HEK293T (cell line): ENCODE measurements at places on chromosomes 1 and 21.

DNA sequence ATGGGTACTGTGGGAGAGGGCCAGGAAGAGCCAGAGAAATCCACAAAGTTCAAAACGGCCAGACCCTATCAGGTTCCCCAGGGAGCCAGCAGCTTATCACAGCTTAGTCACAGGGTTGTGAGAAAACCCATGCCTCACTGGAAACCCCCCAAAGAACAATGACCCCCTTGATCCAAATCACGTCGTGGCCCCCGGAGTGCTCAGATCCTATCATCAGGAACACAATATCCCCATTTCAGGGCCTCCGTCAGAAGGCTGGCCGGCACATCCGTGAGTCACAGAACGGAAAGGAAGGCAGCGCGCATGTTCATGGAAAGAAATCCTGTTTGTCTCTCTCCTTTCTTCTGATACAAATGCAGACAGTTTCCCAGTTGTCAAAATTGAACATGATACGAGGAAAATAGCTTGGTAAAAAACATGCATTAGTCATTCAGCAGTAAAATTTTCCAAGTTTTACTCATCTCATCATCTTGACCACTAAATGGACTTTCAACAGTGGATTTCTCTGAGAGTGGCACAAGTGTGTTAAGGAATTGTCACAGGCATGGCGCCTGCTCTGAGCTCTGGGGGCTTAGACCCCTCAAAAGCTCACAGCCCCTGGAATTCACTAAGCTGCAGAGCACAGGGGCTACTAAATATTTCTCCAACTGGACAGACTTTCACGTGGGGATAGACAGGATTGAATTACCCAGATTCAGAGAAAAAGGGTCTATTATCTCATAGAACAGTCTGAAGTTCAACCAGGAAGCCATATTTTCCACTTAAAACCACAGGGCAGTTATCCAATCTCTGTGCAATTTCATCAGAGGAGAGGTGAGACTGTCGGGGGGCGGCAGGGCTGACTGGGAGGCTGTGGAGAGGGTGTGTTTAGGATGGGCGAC is 124.8 kb downstream of the RIPK4 start:
- no peak for DNase-seq

DNA sequence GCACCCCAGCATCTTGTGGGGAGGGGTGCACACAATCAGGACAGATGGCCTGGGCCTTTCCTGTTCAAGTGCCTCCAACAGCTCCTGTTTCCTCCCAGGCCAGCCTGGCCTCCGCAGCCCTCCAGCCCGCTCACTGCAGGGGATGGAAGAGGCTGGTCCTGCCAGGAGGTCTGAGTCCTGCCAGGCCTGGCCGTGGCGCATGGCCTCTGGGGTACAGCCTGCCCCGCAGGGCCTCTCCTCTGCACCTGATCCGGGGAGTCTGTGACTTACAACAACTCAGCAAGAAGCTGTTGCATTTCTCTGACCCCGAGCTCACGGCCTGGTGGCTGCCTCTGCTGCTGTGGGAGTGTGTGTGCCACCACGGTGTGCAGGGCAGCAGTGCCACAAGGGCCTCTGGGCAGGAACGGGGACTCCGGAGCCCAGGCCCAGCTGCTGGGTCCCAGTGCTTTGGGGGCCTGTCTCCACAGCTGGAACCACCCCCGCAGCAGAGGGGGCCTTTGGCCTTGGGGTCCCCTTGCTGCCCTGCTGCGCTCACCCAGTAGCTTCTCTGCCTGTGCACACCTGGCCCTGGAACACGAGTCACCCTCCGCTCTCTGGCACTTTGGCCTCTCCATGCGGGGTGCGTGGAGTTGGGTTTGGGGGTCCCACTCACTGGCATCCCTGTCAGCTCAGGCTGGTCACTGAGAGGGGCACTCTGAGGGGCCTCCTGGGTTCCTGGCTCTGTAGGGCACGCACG is 17.4 kb upstream of the LRRC3 start:
- DNase-seq, result no peak

- no peak for DNase-seq
Measured at GRCh38 chr1:85815906-85816305, 107.7 kb upstream of the ZNHIT6 start.

DNA sequence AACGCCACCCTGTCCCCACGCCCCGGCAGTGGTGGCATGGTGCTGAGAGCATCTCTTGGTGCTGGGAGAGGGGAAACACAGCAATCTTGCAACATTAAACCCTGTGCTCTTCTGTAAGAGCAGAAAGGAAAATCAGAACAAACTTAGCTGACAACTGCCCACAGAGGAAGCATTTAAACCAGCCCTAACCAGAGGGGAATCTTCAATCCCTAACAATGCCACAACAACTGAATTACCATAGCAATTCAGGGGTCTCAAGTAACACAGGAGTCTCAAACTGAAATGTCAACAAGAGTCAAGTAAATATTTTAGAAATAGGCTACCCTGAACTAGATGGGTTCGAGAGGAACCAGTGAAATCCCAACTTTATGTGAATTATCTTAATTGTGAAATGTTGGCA is 1983.6 kb downstream of the NCAM2 start:
- DNase-seq, result no peak

DNA sequence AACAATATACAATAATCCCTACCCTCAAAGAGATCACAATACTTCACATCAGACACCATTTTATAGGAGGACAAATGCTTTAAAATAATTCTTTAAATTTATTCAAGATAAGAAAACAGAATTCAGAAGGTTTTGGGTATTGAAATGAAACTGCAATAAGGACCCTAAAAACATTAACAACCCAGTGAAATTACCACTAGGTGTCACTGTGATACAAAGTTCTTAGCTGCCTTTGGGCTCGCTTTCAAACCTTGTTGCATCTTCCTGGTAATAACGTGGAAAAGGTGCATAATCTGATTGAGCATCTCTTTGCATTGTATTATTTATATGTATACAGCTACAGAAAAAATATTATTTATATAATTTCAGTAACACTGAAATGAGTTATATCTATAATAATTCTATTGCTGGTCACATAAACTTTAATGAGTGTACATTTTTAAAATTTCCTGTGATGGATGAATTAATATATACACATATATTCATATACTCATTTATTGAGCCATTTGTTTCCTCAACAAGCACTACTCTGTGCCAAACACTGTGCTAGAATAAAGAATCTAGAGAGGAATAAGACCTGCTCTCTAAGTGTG is 185.2 kb downstream of the FAF1 start:
- peak; percentile 49 for DNase-seq

- DNase-seq, result peak; percentile 58
Measured at GRCh38 chr1:51535006-51535592, 16.0 kb upstream of the EPS15 start.

DNA sequence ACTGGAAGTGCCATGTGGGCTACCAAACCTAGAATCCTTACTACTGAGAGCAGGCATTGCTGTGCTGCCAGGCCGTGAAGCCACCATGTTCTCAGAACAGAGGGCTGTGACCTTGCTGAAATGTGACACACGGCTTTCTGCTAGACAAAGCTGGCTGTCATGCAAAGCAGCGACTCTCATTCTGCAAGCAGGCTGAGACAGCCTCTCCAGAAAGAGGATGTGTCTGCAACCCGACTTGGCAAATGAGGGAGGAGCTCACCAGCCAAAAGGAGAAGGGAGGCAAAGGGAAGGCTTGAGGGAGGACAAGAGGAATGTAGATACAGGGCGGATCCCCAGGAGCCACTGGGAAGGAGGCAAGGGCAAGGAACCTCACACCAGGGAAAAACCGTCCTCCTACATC is 85.7 kb upstream of the KRTAP19-8 start:
- DNase-seq, result no peak

DNA sequence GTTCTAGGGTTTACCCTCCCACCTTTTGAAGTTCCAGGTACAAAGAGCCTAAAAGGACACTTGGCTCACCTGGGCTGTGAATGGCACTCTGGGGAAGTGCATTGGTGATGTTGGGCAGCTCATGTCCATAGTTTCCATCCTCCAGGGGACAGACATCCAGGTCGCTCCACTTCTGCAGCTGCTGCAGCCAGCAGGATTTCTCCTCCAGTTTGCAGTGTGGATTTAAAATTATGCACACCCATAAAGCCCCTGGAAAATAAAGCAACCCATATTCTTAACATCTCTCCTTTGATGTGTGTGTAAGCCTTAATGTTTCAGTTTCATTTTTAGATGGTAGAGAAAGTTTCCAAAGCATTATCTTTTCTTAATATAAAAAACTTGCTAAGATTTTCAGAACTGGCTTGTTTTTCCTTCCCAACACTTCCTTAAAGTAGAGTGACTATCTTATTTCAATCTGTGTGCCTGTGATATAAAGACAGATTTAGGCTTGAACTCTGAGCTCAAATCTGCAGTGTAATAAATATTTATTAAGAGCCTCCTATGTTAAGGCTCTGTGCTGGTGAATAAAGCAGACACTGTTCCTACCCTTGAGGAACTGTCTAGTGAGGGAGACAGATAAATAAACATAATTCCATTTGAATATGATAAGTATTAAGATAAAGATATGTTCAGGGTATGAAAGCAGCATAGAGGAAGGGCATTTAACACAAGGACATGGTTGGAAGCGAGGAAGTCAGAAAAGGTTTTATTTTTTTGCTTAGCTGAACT is 39.1 kb downstream of the UROD start:
- no peak for DNase-seq

GRCh38 chr1:212247179-212247721 is 38.0 kb upstream of the PPP2R5A start:
- no peak for DNase-seq

- DNase-seq, result no peak
Measured at GRCh38 chr1:50454911-50455310, 31.7 kb upstream of the DMRTA2 start.

GRCh38 chr1:155909894-155910293 is 1.3 kb downstream of the RIT1 start:
- no peak for DNase-seq

GRCh38 chr1:43414634-43415223 is 25.0 kb downstream of the SZT2 start:
- DNase-seq, result peak; percentile 70

- DNase-seq, result no peak
Measured at GRCh38 chr1:222829868-222830267, 15.0 kb downstream of the DISP1 start.

- DNase-seq, result no peak
Measured at GRCh38 chr1:198798923-198799386, 160.1 kb downstream of the PTPRC start.

- DNase-seq, result no peak
Measured at GRCh38 chr1:7960165-7960564, 1.3 kb upstream of the PARK7 start.

DNA sequence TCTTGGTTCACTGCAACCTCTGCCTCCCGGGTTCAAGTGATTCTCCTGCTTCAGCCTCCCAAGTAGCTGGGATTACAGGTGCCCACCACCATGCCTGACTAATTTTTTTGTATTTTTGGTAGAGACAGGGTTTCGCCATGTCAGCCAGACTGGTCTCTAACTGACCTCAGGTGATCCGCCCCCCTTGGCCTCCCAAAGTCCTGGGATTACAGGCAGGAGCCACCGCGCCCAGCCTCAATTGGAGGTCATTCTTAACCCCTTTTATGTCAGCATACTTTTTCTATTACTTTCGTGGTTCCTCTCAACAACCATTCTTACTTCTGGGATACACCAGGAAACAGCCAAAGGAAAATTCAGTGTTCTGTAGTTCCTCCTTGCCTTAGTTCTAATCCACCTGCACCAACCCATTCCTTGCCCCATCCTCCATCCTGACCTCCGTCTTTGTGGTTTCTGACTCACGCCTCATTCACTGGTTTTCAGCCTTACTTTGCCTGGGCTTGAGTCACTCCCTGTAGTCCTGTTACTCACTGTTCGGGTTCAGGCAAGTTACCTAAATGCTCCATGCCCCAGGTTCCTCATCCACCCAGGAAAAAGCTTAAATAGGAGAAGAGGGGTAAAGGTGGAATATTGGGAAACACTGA is 12.9 kb upstream of the BCL10 start:
- no peak for DNase-seq

- no peak for DNase-seq
Measured at GRCh38 chr1:155001425-155001674, 1.3 kb upstream of the ZBTB7B start.

- DNase-seq, result no peak
Measured at GRCh38 chr1:66788231-66788939, 12.7 kb downstream of the INSL5 start.

GRCh38 chr1:216181590-216181989 is 241.7 kb downstream of the USH2A start:
- DNase-seq, result no peak

DNA sequence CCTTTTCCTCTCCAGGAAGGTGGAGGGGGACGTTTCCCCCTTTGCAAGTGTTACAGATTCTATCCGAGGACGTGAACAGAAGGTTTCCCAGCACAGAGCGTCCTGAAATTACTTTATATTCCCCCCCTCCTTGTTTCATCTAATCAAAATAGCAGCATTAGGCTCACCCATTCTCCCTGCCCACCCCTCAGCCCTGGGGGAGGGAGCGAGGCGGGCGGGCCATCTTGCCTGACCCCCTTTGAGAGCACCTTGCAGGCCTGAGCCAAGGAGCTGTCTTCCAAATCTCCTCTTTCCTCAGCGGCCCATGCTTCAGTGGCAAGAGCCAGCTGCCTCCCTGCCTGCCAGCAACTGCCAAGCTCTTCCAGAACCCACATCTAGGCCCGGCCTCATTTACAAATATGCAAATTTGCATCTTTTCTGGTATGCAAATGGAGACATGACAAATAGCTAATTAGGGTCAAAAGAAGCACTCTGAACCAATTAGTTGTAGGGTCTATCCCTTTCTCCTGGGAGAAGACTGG is 69.1 kb upstream of the POU3F1 start:
- no peak for DNase-seq

GRCh38 chr1:222331340-222331739 is 216.6 kb downstream of the HHIPL2 start:
- DNase-seq, result no peak

GRCh38 chr1:173423291-173423690 is 53.8 kb upstream of the PRDX6 start:
- DNase-seq, result no peak

DNA sequence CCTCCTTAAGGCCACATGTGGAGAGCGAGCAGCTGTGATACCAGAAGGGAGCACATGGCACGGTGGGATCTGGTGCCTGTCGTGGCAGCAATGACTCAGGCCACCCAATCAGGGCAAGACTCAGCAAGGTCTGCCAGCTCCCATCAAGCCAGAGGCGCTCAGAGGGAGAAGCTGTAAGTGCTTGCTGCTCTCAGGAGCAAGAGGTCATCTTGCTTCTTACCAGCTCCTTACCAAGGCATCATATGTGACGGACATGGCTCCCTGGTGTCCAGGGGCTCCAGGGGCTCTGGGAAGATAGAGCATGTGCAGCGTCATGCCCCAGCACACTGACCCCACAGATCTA is 72.9 kb downstream of the ITPKB start:
- DNase-seq, result no peak

- DNase-seq, result no peak
Measured at GRCh38 chr1:24955161-24955560, 25.1 kb upstream of the RUNX3 start.

- no peak for DNase-seq
Measured at GRCh38 chr1:160149716-160150115, 1.7 kb upstream of the ATP1A4 start.
